Colonic mucosa (tissue), 4 donors: ENCODE measurements at places on chromosomes 7 and 10. TPM values are rescaled to one million over a fixed set of nuclear protein-coding genes. Genes with fewer than 3 reads are reported as not detected.

SDK1 gene
- 2.6 TPM for total RNA-seq

PNLIPRP3 gene
- not detected for total RNA-seq

JAZF1 gene
- 1.8 TPM for total RNA-seq

ASAH2 gene
- total RNA-seq = 5.0 TPM

CYP26C1 gene
- not detected for total RNA-seq

DNA sequence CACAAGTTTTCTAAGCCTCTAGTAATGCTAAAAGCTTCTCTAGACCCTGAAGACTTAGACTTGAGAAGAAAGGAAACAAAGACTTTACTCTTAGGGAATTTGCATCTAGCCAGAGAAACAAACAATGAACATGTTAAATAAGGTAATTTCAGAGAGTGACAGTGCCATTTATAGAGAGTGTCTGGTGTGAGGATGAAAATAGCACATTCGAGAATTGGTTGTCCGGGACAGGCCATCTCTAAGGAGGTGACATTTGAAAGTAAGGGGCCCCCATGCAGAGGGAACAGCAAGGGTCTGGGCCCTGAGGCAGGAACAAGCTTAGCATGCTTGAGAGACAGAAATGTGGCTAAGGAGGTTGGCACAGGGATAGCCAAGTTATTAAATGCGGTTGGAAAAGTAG is 48.1 kb downstream of the ADAM22 start:
- H3K27me3 ChIP-seq = no peaks in the 10 kb centered on the region
- no peaks in the 10 kb centered on the region for H3K36me3 ChIP-seq
- H3K4me1 ChIP-seq = no peaks in the 10 kb centered on the region
- DNase-seq = no peak
- H3K27ac ChIP-seq = no peak overlapping the region

GRCh38 chr10:71697938-71698709 is 21.5 kb downstream of the C10orf105 start:
- H3K4me1 ChIP-seq = no peaks in the 10 kb centered on the region
- H3K36me3 ChIP-seq = no peaks in the 10 kb centered on the region
- H3K27me3 ChIP-seq = no peaks in the 10 kb centered on the region
- H3K27ac ChIP-seq = no peak overlapping the region
- H3K4me3 ChIP-seq = no peak overlapping the region

DNA sequence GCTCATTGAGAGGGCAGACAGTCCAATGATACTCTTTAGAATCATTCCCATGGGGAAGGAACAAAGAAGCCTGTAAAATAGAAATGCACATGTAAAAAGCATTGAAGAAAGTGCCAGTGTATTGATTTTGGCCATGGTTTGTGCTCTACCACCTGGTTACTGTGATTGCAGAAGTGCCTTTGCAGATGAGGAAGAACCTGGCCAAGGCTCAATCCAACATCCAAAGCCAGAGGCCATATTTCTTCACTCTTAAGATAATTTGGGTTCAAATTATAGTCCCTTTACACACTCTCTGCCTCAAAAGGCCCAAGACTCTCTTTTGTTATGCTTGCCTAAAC is 122.1 kb downstream of the EGFR start:
- no peaks in the 10 kb centered on the region for H3K27me3 ChIP-seq
- no peak overlapping the region for H3K4me3 ChIP-seq
- no peak overlapping the region for H3K27ac ChIP-seq

DNA sequence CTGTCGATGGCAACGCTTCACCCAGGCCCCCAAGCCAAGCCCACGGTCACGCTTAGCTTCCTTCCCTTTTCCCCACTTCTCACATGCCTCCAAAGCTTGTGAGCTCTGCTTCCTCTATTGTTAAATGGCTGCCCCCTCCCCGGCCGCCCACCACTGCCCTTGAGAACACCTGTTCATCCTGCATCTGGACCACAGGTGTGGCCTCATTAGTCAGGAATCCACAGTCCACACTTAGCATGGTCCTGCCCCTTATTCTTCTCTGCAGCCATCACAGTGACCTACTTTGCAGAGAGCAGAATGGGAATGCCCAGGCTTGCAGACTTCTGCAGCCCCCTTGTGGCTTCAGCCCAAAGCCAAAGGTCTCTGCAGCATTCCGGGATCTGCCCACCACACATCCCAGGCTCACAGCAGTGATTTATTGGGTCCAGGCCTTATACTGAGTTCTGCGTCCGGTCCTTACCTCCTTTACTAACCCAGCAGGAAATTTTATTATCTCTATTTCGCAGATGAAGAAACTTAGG is 66.9 kb downstream of the PTPRE start:
- no peaks in the 10 kb centered on the region for H3K27me3 ChIP-seq
- H3K27ac ChIP-seq = no peak overlapping the region
- no peak overlapping the region for H3K4me3 ChIP-seq
- no peaks in the 10 kb centered on the region for H3K36me3 ChIP-seq
- H3K4me1 ChIP-seq = no peaks in the 10 kb centered on the region
- no peak for DNase-seq

DNA sequence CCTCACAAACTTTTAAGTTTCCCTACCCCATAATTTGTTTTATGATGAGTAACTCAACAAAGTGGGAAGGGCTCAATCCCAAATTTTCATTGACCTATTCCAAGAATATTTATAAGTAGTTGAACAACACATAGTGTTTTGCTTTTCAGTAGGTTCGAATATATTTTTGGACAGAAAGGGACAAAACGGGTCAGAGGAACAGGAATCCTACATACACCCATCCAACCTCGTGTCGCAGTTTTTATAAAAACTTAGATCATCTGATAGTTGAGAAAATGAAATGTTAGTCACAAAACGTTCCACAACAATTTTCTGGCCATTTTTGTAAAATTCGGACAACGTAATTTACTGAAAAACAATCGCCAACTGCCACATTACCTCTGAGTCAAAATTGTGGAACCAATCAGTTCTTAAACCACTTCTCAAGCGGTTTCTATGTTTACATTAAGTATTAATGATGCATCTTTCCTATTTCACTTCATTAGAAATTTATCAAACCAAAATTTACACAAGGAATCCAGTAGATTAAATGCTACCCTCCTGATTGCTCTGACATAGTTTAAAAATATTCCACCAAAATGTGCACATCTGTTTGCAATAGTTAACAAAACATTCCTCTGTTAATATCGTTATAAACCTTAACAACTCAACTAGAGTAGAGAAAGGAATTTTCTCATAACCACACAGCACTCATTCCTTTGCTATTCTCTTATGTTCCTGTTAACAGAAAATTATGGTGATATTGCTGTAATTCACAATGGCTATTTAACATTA is 6.3 kb downstream of the WNT16 start:
- no peak overlapping the region for H3K4me3 ChIP-seq
- H3K27me3 ChIP-seq = peaks cover 26% of the 10 kb centered on the region
- peaks cover 4% of the 10 kb centered on the region for H3K4me1 ChIP-seq

DNA sequence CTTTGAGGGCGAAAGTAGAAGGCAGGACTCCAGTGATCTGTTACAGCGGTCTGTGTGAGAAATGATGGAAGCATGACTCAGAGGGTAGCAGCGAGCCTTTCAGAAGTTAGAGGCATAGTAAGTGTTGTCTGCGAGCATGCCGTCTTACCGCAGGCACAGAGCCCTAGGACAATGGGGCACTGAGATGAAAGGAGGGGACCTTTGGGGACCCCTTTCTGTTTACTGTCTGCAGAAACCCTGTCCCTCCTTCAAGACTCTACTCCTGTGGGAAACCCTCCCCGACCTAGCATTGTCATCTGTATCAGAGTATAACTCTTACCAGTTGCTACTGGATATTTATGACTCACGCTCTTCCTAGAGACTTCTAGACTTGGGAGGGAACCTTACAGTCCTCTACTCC is 87.2 kb upstream of the AGK start:
- DNase-seq = no peak
- H3K27ac ChIP-seq = no peak overlapping the region
- H3K4me3 ChIP-seq = no peak overlapping the region
- H3K27me3 ChIP-seq = no peaks in the 10 kb centered on the region

- H3K4me1 ChIP-seq = no peaks in the 10 kb centered on the region
- H3K27me3 ChIP-seq = no peaks in the 10 kb centered on the region
- no peak overlapping the region for H3K4me3 ChIP-seq
- no peak for DNase-seq
Observed at GRCh38 chr7:28812616-28813015, 145.5 kb downstream of the TRIL start.

DNA sequence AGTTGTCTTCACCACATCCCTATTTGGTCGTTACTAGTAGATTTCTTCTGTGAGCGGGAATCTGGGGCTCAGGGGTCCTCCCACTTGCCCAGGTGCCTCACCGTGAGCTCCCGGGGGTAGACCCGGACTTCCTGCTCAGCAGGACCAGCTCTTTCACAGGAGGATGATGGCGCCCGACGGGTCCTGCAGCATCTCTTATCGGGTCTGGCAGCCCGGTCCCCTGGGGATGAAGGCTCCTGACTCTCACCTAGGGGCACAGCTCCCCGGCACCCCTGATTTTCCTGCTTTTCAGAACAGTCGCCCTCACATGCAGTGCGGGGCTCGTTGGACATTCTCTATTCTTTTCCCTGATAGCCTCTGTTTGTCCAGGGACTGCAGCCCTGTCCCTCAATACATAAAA is 33.0 kb upstream of the SHH start:
- no peak for DNase-seq
- no peaks in the 10 kb centered on the region for H3K27me3 ChIP-seq
- H3K27ac ChIP-seq = no peak overlapping the region
- H3K36me3 ChIP-seq = no peaks in the 10 kb centered on the region

- no peak overlapping the region for H3K4me3 ChIP-seq
- no peaks in the 10 kb centered on the region for H3K4me1 ChIP-seq
- no peaks in the 10 kb centered on the region for H3K36me3 ChIP-seq
- no peaks in the 10 kb centered on the region for H3K27me3 ChIP-seq
- H3K27ac ChIP-seq = no peak overlapping the region
Observed at GRCh38 chr7:3650844-3651243, 349.8 kb downstream of the SDK1 start.

DNA sequence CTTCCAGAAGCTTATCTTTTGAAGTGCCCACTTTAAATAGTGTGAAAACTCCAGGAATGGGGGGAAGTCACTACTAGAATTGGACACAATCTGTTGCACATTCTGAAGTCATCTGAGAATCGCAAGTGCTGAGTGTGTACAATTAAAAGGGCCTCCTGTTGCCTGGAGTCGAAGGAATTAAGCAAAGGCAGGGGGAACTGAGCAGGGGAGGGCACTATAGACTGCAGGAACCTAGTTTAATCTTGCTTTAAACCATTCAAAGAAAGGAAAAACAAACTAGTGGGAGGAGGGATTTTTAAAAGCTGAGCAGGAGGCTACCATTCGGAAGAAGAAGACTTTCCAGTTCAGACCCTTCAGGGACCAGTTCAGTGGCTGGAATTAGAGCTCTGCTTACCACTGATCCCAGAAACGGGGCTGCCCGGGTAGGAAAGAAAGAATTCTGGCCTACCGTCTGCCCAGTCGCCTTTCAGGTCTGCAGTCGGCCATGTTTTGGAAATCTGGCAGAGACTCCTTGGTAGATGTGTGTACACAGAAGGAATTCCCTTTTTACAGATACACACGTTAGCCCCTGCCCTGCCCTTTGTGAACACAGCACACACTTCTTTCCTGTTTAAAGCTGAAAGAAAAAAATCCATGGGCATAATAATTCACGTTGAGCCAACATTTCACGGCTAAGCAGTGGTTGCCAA is 610.6 kb upstream of the FOXK1 start:
- H3K4me3 ChIP-seq = no peak overlapping the region
- H3K4me1 ChIP-seq = no peaks in the 10 kb centered on the region
- DNase-seq = no peak

- H3K27ac ChIP-seq = no peak overlapping the region
- no peak for DNase-seq
- H3K4me3 ChIP-seq = no peak overlapping the region
- peaks cover 4% of the 10 kb centered on the region for H3K4me1 ChIP-seq
- H3K27me3 ChIP-seq = no peaks in the 10 kb centered on the region
Observed at GRCh38 chr7:117043108-117043825, 90.0 kb downstream of the ST7 start.

GRCh38 chr7:38312821-38313220 is 39.4 kb upstream of the TARP start:
- H3K27me3 ChIP-seq = no peaks in the 10 kb centered on the region
- no peak for DNase-seq
- no peak overlapping the region for H3K27ac ChIP-seq
- no peaks in the 10 kb centered on the region for H3K4me1 ChIP-seq

GRCh38 chr7:53022893-53023292 is 12.5 kb upstream of the POM121L12 start:
- H3K4me1 ChIP-seq = no peaks in the 10 kb centered on the region
- DNase-seq = no peak
- H3K4me3 ChIP-seq = no peak overlapping the region
- H3K36me3 ChIP-seq = no peaks in the 10 kb centered on the region

DNA sequence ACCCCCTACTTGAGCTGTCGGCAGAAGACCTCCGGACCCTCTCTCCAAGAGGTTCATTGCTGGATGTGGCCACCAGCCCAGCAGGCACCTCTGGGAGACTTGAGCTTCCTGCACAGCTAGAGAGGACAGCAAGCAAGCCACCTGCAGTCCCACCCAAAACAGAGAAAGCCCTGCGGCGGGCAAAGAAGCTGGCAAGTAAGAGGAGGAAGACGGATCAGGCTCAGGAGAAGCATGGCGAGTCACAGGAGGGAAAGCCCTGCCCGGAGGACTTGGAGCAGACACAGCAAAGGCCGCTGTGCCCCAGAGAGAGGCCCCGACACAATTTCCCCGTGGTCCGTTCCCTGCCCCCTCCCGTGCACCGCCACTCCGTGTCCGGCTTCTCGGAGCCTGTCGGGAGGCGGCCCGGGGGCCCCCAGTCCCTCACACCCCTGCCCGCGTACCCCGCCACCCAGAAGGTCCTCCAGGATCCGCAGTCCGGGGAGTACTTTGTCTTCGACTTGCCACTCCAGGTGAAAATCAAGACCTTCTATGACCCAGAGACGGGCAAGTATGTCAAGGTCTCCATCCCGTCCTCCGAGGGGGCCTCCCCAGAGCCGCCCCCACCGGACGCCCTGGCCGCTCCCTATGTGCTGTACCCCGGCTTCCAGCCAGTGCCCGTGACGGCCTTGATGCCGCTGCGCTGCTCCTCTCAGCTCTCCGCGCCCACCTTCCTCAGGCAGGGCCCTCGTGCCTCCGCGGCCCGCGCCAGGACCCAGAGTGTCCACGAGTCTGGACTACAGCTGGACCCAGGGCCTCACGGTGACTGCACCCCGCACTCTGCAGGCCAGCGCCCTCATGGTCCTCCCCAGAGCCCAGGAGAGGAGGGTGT is 27.2 kb downstream of the C10orf71 start:
- H3K4me3 ChIP-seq = no peak overlapping the region
- no peaks in the 10 kb centered on the region for H3K4me1 ChIP-seq
- H3K36me3 ChIP-seq = no peaks in the 10 kb centered on the region
- DNase-seq = no peak
- H3K27me3 ChIP-seq = no peaks in the 10 kb centered on the region
